ENCODE measurements at places on chromosomes 1 and 21.

DNA sequence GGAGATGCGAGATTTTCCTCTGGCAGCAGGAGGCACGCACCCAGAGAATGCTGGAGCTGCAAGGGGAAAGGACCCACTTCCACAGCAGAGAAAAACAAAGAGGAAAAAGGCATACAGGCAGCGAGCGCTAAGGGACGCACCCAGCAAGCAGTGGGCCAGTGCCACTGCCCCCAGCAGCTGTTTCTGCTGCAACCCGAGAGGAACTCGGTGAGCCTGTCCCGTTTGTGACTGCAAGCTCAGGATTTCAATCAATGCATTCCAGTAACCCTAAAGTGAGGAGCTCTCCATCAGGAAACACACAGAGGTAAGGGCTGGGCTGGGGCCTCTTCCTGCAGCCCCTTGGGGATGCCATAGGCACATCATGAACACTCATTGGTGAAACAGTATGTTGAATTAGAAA, 58.7 kb downstream of the ACP6 start:
- DNase-seq: no peak

- DNase-seq: no peak
Observed at GRCh38 chr1:174958396-174958795, 41.4 kb upstream of the CACYBP start.

GRCh38 chr1:8024329-8024728, 1.8 kb downstream of the ERRFI1 start:
- no peak for DNase-seq

DNA sequence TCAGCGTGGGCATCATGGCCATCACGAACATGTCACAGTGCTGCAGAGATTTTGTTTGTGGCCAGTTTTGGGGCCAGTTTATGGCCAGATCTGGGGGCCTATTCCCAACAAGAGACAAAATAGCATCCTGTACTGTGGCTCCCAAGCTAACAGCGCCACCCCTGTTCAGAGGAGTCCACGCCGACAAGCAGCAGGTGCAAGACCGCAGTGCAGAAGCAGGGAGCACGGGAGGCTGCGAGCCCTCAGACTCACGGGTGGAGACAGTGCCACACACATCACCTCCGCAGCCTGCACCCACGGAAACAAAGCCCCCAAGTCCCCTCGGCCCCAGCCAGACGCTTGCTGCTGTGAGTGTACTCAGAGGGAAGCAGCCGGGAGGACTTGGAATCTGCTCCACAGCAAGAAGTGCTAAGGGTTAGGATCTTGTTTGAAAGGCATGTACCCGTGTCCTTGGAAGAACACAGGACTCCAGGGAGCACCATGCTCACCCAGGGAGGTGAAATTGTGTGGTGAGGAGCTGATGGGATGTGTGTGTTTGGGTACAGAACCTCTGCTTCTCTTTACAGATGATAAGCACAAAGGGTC, 7.1 kb downstream of the TCP10L start:
- no peak for DNase-seq

DNA sequence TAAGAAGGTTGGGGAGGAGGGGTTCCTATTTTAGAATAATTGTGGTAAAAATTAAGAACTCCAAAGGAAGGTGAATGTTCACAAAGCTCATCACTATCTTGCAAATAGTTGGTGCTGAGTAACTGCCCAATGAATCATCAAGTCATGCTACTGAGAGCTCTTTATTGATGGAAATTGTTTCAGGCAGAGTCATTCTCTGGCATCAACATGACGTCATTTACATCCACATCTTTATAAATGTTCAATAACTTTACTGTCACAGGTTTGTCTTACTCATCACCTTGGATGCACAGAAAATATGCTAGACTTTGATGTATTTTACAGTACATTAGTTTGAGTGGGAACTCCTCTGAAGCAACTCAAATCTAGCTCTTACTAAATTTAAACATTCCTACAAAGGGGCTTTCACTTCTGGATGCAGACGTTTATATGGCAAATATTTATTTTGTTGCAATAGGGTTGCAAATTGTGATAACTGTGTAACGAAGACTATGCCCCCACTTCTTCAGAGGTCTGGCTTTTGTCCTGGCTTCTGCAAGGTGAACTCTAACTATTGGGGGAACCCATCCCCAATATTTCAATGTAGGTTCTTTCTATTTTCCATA, 273.7 kb upstream of the AJAP1 start:
- DNase-seq: peak; percentile 25

DNA sequence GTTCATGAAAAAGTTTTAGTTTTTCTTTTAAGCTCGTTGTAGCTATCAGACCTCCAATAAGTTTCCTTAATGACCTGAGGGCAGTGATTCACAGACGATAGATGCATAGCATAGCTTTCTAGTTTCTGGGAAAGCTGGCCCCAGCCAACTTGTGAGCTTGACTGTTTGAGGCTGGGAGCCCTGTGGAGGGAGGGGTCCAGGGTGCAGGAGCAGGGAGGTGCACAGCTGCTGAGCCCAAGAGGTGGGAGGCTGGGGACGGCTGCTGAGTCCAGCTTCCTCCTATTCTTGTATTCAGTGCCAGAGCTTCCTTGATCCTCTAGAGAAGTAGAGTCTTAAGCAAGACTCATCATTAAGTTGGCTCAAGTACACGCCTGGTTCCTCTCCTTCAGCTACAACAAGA, 11.0 kb upstream of the AVPR1B start:
- DNase-seq: no peak

DNA sequence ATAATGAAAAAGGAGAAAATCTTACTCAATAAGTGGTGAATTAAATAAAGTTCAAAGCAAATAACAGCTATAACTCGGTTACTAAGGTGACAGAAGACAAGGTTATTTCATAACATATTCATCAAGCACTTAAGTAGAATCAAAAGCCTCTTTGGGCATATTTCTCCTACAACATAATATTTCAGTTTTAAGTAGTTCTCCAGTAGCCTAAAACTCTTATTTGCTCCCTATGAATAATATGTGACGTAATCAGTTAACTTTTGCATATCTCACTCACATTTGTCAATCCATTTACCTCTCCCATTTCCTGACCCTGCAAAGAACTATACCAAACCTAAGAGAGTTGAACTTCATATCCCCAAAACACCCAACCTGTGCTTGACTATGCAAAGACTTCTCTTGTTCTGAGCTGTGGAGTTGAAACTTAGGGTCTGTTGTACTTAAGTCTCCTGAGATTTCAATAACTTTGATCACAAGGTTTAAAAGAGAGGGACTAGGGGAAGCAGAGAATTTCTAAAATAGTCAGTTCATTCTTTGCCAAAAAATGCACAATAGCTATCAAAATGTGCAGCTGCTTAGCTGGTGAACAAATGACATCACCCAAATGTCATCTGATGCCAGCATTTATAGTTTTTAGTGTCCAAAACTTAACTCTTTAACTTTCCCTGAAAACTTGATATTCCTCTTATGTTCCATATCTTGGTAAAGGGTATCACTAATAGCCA, 37.2 kb downstream of the TTLL7 start:
- no peak for DNase-seq

DNA sequence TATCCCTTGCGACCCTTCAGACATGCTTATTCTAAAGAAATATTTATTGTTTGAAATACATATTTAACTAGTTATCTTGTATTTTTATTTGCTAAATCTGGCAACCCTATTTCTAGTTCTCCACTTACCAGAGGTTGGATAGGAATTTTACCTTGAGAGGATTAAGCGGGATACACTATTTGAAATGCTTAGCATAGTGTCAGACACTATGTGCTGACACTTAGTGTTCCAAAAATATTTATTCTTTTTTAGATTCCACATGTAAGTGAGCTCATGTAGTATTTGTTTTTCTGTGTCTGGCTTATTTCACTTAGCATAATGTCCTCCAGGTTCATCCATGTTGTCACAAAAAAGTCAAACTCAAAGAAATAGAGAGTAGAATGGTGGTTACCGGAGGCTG, 78.7 kb downstream of the NTMT2 start:
- DNase-seq: no peak

DNA sequence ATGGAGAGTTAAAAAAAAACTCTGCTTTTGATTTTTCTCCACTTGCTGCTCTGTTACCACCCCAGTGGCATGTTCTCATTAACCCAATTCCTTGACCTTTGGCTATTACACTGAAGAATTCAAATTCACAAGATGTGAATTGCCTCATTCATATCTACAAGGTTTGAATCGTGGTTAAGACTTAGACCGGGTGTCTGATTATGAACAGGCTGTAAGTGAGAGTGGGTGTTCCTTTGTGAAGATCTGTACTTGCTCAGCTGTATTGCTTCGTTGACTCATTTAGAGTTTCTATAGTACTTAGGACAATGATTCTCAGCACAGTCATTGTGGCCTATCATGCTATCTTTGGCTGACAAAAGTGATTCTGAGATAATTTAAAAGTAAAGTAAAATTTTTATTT, 36.4 kb downstream of the DNM3 start:
- no peak for DNase-seq

- no peak for DNase-seq
Observed at GRCh38 chr1:148362216-148362611, 120.9 kb downstream of the PPIAL4G start.

Data from SW 1271 (cell line).